ENCODE measurements at places on chromosomes 12 and 14.

- no peak for DNase-seq
These were observed 272.7 kb upstream of the BTG1 start for GRCh38 chr12:92418381-92418780.

DNA sequence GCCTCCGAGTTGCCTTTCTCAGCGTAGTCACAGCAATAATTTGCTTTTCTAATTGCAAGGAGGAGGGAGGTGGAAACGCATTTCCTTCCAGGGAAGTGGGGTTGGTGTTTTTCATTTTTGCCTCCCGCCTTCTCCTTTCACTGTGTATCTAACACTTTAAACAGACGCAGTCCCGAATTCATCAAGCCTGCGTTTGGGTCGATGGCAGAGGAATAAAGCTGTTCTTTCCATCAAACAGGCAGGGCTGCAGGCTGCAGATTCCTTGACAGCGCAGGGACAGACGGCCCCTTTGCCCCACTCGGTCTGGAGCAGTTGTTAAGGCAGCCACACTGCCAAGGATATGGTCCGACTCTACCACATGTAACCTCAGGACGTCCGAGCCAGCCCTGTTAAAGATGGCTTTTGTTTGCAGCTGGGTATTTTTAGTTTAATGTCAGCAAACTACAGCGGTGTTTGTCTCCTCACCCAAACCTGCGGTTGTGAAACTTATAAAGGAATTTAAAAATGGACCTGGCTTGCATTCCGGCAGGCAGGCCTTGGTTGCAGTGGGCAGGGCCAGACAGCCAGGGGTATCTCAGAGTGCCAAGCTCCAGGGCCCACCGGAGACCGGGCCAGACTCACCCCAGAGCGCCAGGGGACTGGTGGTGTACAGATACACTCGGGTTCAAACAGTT is 2.1 kb downstream of the CHST11 start:
- DNase-seq, result no peak

- no peak for DNase-seq
These were observed 19.1 kb upstream of the RAD52 start for GRCh38 chr12:968545-968944.

DNA sequence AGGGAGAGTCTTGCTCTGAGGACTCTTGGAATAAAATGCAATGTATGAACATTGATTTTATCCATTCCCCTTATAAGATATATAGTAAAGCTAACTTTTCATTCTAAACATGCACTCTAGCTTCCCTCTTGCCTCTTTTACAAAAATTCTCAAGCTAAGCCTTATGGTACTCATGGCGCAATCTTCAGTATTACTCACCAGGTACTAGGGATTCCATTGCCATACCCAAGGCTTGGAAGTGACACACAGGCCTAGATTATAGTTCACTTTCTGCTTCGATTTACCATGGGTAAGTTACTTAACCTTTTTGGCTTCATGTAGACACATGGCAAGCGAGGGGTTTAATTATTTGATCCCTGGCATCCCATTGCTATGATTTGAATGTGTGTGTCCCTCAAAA is 331.5 kb downstream of the LRIG3 start:
- no peak for DNase-seq

- no peak for DNase-seq
These were observed 123.4 kb downstream of the PTPRQ start for GRCh38 chr12:80567401-80567800.

GRCh38 chr14:23933742-23934128 is 19.8 kb upstream of the DHRS4 start:
- DNase-seq, result no peak

- no peak for DNase-seq
These were observed 772.9 kb upstream of the NOVA1 start for GRCh38 chr14:27370775-27371174.

DNA sequence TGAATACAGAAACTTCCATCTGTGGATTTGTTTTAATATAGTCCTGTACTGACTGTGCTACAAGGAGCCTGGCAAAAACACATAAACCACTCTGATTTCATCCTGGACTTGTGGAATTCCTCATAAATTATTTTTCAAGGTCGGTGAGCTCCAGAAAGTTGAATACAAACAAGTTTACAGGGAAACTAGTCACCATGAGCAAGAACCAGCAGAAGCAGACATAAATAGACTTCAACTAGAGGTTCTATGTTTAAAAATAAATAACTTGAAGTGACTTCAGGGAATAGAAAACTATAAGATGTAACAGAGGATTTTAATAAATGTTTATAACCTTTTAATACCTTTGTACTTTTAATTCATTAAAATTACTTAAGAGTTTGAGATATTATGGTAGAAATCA is 63.5 kb downstream of the EFCAB11 start:
- DNase-seq, result no peak

DNA sequence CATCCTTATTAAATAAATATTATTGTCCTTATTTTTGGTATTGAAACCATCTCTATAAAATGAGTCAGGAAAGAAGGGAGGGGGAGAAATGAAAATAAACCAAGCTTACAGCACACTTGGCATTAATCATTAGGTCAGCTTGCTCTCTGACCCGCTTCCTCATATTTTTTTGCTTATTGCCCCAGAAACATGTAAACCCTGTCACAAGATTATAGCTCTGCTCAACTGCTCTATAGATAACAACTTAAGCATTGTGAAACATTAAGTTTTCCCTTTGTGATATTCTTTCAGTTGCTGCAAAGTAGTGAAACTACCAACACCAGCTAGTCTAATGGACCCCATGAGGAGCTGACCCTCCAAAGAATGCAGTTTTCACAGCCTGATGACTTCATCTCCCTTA is 819.5 kb downstream of the SLC16A7 start:
- no peak for DNase-seq

GRCh38 chr12:113479590-113480335 is 8.1 kb upstream of the LHX5 start:
- DNase-seq, result no peak

DNA sequence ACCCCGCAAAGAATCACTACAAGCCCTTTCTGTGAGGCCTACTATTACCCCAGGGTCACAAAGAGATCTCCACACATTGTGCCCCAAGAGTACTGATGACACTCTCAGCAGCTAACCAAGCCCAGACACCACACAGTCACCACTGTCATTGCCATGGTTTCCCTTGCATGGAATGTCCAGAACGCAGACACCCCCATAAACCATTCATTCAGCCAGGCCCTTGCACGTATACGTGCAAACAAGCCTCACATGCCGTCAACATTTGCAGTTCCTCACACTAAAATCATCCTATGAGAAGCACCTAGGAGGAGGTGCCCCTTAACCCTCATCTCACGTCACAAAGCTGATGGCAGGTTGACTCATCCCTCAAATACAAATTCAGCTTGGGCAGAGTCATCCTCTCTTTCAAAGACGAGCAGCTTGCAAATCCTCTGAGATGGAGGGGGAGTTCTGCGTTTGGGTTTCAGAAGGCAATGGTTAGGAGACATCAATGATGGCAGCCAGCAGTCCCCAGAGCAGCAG is 17.1 kb upstream of the KRT77 start:
- no peak for DNase-seq

GRCh38 chr14:99728231-99728920 is 44.3 kb downstream of the CYP46A1 start:
- DNase-seq, result no peak

DNA sequence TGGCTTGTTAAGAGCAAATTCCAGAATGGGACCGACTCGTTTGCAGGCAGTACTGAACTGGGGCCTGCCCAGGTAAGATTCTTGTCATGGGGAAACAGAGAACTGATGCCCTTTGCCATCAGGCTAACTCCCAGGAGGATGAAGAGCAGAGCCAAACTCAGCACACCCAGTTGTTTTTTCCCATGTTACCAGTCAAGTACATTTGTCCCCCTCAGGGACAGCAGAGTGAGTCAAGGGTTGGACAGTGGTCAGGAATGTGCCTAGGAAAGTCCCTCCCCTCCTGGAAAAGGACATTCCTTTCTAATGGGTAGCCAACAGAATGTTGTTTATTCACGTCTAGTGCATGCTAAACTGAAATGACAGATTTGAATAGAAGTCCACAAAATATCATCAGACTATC is 1.6 kb downstream of the ART4 start:
- no peak for DNase-seq

- no peak for DNase-seq
These were observed 175.8 kb upstream of the TMEM132C start for GRCh38 chr12:128091101-128091720.

DNA sequence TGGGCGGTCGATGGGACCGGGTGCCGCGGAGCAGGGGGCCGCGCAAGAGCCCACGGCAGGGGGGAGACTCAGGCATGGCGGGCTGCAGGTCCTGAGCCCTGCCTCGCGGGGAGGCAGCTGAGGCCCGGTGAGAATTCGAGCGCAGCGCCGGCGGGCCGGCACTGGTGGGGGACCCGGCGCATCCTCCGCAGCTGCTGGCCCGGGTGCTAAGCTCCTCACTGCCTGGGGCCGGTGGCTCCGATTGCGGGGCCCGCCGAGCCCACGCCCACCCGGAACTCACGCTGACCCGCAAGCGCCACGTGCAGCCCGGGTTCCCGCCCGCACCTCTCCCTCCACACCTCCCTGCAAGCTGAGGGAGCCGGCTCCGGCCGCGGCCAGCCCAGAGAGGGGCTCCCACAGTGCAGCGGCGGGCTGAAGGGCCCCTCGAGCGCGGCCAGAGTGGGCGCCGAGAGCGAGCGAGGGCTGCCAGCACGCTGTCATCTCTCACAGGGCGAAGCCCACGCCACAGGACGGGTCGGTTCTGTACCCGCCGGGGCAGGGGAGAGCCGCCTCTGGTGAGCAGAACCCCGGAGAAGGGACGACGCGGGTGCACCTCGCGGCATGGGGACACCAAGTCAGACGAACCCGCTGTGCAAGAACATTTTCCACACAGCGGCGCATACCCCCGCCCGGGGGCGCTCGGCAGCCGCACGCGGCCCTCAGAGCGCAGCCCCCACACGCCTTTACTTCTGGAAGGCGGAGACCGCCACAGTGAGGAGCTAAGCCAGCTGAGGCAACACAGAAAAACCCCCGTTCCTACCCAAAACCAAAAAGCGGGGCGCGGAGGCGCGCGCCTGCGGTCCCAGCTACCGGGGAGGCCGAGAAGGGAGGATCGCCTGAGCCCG is 1.2 kb upstream of the SIVA1 start:
- no peak for DNase-seq

GRCh38 chr12:131321988-131322387 is 368.3 kb downstream of the ADGRD1 start:
- no peak for DNase-seq

DNA sequence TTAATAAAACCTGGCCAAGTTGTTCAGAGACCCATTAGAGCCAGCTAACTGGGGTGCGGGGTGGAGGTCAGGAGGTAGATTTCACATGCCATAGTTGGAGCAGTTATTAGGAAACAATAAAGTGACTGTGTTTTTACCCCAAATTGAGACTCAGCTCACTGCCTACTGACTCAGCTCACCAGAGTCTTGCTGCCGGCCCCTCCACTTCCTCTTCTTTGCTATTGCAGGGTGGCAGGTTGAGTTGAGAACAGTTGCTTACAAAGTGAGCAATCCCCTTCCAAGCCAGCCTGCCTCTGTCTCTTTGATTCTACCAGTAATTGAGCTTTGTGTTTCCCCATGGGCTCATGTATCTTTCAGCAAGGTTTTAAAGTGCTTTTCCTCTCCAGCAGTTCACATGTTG is 12.9 kb downstream of the ST8SIA1 start:
- no peak for DNase-seq

DNA sequence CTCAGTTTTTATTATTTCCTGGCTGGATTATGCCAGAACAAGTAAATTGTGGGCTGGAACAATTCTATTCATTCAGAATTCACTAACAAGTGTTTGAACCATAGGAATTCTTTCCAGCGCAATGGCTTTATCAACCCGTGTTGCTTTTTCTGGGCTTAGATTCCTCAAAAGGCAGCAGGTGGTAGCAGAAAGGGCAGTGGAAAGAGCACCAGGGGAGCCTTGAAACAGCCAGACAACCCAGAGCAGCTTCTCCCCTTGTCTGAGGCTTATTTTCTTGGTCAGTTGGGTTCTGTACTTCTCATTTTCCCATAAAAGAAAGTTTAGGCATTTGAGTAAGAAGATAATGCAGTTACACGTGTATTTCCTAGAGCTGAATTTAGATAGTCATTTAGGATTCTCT is 130.7 kb downstream of the OTOGL start:
- no peak for DNase-seq

- no peak for DNase-seq
These were observed 217.4 kb downstream of the SLC41A2 start for GRCh38 chr12:104740668-104741067.

DNA sequence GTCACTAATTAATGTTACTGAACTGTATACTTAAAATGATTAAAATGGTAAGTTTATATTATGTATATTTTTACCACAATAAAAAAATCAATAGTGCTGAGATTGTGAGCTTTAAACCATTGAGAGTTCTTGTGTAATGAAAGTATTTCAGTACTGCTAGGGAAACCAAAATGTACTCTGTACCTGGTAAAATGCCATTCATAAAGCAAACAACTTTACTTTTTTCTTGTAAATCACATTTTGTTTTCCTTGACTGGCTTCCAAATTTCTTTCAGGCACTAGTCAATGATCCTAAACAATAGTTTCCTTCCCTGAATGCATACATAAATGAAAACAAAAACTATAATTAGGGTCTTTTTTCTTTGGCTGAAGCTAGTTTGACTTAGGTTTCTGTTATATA is 29.4 kb upstream of the SNRPF start:
- DNase-seq, result no peak

DNA sequence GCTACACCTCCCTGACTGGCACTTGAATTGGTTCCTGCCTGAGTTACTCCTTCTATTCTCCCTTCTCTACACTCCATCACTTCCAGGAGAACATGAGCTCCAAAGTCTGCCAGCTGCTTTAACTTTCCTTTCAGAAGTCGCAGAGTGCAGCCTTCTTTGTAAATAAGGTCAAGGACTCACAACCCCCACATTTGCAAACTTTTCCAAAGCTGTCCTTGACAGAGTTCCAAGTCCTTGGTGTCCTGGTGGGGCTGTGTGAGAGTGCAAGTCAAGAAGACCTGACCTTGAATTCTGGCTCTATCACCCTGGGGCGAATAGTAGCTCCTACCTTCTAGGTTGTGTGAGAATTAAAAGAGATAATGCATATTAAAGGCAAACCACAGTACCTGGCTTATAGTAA is 15.6 kb downstream of the CCDC198 start:
- DNase-seq, result no peak

GRCh38 chr12:72189266-72189665 is 82.9 kb upstream of the TRHDE start:
- no peak for DNase-seq

GRCh38 chr14:100004392-100004791 is 60.8 kb upstream of the EVL start:
- DNase-seq, result no peak

- DNase-seq, result no peak
These were observed 20.9 kb downstream of the POMT2 start for GRCh38 chr14:77299771-77300170.

- DNase-seq, result no peak
These were observed 218.2 kb upstream of the ARHGAP5 start for GRCh38 chr14:31858868-31859267.

DNA sequence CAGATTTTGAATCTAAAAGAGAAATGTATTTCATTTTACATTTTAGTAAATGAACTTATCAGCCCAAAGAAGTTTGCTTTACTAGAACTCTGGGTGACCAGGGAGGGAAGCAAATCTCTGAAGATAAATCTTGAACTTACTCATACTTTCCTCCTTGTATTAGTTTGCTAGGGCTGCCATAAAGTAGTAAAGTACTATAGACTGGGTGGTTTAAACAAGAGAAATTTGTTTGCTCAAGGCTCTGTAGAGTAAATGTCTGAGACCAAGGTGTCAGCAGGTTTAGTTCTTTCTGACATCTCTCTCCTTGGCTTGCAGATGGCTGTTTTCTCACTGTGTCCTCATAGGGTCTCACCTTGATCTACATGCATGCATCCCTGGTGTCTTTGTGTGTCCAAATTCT is 926.0 kb downstream of the DIO2 start:
- DNase-seq, result no peak

All from esophagus squamous epithelium (tissue), 5 donors.